ENCODE measurements at places on chromosomes 7 and 10.

DNA sequence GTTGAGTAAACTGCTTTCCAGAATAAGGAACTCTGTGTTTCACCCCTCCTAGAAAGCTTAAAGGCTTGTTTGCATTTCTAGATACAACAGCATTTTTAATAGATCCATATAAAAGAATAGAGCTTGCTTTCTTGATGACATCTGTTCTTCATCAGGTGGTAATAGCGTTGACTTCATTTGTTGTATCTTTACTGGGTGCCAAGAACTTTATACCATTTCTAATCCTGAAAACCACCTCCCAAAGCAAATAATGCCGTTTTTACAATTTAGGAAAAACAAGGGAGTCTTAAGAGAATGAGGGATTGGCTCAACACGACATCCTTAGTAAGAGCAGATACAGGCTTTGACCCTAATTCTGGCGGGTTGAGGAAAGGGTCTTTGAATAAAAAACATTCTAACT is 993.4 kb downstream of the TYW1 start:
- no peak for DNase-seq

- peak; percentile 86 for DNase-seq
Observed at GRCh38 chr10:51706225-51706624, 6.8 kb upstream of the CSTF2T start.

GRCh38 chr10:11116817-11117216 is 99.1 kb downstream of the CELF2 start:
- DNase-seq, result no peak

- DNase-seq, result no peak
Observed at GRCh38 chr7:68376131-68376661, 1222.1 kb upstream of the AUTS2 start.

GRCh38 chr7:157717211-157718174 is 380.7 kb downstream of the DNAJB6 start:
- DNase-seq, result no peak

DNA sequence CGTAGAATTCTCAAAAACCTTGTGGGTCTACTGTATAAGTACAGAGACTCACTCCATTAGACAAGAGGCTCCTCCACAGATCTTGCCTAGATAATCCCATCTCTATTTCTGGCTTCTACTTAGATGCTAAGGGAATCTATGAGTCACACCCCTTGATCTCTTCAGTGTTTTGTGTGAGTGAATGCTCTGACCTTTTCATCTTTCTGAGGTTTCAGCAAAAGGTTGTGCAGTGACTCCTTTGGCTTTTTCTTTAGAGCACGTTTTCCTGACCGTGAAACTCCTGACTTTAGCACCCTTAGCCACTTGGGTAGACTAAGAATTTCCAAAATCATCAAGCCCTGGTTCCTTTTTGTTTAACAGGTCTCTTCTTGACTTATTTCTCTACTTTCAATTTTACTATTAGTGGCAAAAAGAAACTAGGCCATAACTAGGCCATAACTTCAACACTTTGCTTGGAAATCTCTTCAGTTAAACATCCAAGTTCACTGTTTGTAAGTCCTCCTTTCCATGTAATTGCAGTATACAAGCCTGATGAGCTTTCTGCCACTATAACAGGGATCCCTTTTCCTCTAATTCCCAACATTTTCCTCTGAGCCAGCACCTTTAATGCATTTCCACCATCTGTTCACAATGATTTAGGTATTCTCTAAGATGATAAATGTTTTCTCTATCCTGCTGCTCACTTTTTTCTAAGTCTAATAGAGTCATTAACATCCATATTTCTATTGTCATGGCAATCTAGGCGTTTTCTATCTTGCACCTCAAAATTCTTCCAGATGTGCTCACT is 19.4 kb downstream of the COPG2 start:
- DNase-seq, result no peak

DNA sequence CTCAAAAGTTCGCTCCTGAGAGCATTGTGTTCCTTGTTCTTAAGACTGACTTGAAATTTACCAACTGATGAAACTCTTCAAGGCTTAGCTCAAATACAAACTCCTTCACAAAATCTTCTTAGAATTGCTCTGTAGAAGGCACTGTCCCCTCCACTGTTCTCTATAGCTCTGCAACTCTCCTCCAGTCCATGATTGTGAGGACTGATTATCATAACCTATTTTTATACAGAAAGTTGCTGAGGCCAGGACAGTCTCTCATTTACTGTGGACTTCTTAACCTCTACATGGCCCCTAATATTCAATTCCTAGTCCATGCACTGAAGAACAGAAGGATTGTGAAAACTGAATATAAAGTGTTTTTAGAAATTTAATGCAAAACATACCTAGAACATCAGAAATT is 53.2 kb downstream of the RHOBTB1 start:
- no peak for DNase-seq

DNA sequence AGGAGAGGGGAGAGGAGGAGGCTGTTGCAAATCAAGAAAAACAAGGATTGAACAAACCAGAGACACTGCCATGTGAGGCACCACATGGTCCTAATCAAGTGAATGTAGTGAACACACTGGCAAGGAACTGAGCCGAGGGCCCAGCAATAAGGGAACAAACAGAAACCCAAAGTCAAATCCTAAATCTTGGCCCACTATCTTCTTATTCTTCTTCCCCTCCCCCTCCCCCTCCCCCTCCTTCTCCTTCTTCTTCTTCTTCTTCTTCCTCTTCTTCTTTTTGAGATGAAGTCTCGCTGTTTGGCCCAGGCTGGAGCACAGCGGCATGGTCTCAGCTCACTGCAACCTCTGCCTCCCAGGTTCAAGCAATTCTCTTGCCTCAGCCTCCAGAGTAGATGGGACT is 24.0 kb downstream of the KIAA1549 start:
- no peak for DNase-seq

GRCh38 chr7:89826121-89826520 is 328.1 kb upstream of the STEAP1 start:
- no peak for DNase-seq

DNA sequence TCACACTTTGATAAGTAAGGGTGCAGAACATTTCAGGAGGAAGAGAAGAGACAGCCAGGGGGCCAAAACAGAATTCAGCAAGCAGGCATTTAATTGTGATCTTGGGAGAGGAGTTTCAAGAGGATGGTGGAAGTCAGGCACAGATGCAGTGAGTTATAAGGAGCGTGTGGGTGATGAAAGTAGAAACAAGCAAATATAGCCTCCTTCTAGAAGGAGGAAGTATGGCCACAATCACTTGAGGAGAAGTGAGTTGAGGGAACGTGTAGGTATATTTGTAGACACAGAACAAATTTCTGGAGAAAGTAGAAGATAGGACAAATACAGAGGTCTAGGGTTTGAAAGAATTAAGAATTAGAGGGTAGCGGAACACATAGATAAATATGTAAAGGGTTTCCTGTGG is 165.8 kb downstream of the CACNB2 start:
- DNase-seq, result no peak

GRCh38 chr10:49335364-49335972 is 36.5 kb downstream of the C10orf71 start:
- no peak for DNase-seq

GRCh38 chr7:131879424-131879823 is 323.0 kb upstream of the PODXL start:
- DNase-seq, result no peak

GRCh38 chr10:70477661-70478162 is 855 bp upstream of the PALD1 start:
- DNase-seq, result no peak

DNA sequence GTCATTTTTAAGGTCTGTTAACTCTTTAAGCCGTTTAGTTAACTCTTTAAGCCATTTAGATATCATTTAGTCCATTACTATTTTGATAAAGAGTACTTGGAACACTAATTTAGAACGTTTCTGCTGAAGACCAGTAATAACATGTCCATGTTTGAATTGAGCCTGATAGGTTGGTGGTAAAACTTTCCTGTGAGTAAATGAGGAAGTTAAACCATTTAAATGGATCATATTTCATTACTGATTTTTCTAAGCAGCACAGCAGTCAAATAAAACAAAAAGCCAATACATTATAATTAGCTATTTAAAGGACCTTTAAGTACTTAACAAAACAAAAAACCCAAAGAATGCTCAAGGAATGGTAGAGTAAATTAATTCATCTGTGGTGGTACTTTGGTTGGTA is 29.4 kb downstream of the PHTF2 start:
- DNase-seq, result no peak

DNA sequence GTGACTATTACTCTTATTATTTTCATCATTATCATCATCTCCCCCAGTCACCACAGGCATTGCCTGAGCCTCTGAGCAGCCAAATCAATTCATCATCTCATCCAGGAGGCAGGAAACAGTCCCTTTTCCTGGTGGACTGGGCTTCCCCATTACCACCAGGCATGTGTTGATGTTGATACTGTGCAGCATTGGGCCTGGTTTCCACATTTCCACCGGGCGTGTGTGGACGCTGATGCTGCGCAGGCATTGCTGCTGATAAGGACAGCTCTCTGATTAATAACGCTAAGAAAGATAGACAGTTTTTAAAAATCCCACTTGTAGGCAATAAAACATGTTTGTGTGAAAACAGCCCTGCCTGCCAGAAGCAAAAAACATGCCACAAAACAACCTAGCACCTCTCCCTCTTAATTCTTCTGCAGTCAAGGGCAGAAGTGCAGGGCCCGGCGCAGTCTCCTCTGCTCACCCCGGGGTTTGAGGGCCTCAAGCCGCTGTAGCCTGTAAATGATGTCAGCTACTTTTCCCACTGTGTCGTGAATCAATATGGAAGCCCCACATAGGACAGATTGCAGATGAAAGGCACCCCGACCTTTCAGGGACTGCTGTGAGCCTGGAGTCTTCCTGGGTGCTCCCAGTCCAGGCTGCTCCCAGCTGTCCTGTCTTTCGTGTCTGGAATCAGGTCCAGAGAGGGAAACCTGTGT is 216.0 kb downstream of the WDR37 start:
- DNase-seq, result no peak

DNA sequence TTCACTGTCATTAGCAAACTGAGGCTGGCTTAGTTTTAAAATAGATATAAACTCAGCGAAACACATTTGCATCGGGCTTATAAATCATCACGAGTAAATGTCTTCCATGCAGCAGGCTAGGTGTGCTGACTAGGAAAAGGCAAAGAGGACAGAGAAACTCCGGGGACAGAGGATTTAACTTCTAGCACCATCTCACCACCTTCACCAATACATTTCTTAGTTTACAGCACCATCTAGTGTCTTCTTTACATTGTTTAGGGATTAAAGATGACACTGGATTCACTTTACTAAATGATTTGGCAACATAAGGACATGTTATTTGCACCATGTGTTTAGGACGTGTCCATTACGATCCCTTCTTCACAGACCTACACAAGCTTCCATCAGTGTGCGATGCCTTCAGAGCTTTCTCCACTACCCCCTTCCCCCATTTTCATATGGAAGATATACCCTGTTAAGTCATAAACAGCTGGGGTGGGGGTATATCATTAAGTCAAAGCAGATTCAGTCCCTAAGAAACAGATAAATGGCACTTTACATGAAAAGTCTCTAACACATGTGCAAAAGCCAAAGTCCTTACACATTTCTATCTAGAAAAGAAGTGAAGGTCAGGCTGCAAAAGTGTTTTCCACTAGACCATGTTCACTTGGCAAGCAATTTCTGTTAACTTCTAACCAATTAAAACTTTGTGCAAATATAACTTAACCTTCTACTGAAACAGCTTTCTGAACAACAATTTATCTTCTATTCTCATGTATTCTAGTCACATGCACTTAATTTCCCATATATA is 103.3 kb downstream of the GRB10 start:
- no peak for DNase-seq

Measured in suprapubic skin (tissue), 4 donors.